ENCODE measurements at places on chromosomes 4 and X. TPM values are rescaled to one million over a fixed set of nuclear protein-coding genes. Genes with fewer than 3 reads are reported as not detected.

DNA sequence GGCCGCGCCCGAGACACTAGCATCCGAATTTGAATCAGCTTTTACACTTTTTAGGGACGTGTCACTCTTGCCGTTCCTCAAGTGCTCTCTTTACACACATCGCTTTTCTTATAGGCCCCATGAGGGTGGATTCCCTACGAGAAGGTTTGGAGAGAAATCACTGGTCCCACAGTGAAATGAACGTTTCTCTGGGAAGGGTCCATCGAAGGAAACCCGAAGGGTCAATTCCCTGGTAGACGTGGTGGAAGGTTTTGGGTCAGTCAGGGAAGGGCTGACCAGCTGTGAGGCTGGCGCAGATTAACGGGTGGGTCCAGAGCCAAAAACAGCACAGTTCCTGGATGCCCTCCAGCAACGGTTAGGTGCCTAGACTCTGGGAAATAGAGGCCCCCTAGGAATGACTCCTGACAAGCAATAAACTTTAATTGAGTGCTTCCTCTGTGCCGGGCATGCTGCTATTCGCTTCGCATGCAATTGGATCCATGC lies 35.9 kb downstream of the ETDC start:
- DNase-seq = no peak

DNA sequence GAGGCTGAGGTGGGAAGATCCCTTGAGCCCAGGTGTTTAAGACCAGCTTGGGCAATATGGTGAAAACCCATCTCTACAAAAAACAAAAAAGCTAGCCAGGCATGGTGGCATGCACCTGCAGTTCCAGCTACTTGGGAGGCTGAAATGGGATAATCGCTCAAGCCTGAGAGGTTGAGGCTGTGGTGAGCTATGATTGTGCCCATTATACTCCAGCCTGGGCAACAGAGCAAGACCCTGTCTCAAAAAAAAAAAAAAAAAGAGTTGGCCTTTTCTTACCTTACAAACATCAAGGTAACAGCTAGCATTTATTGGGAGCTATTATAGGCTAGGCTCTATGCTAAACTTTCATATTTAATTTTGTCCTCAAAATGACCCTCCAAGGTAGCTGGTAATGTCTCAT lies 43.4 kb downstream of the PTTG2 start:
- DNase-seq = no peak

FABP2 gene
- total RNA-seq = not detected

GRCh38 chr4:159272273-159273140 lies 169.6 kb downstream of the RAPGEF2 start:
- no peak for DNase-seq

DNA sequence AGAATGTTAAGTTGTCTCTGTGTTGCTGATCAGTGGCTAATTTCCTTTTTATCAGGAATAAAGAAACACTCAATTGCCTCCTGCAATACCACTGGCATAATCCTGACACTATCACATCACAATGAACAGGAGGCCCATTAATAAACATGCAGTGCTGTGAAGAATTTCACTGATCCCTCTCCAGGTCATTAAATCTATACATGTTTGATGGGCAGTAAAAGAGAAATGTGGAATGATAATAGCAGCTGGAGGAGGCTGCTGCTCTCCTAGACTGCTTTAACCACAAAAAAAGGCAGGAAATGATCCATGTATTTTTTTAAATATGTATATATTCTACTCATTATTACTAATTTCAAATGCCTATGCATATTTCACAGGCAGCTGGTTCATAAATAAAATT lies 202.1 kb downstream of the CENPC start:
- DNase-seq = no peak

DNA sequence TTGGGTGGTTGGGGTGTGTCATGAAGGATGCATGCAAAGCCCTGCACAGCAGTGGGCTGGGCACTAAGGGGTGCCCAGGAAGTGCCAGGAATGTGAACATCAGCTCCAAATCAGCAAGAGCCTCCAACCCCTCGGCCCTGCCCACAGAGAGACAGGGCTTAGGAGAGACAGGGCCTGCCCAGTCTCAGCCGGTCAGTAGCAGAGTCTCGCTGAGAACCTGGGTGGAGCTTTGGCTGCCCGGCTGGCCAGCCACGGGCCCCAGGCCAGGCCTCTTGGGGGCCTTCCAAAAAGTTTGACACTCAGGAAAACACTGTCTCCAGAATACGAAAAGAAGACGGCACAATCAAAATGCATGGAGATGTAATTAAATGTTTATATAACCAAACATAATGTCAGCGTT lies 4.3 kb upstream of the MXD4 start:
- DNase-seq = no peak
